ENCODE measurements at places on chromosomes 13 and 19. TPM values are rescaled to one million over a fixed set of nuclear protein-coding genes. Genes with fewer than 3 reads are reported as not detected.

TTC9B gene
- not detected for total RNA-seq

CYP2A6 gene
- 0.64 TPM for total RNA-seq

NLRP4 gene
- total RNA-seq: not detected

PCSK4 gene
- total RNA-seq: 4.6 TPM

All from uterus (tissue), 4 donors.